EL (cell line): ENCODE measurements at places on chromosomes 1 and 21.

DNA sequence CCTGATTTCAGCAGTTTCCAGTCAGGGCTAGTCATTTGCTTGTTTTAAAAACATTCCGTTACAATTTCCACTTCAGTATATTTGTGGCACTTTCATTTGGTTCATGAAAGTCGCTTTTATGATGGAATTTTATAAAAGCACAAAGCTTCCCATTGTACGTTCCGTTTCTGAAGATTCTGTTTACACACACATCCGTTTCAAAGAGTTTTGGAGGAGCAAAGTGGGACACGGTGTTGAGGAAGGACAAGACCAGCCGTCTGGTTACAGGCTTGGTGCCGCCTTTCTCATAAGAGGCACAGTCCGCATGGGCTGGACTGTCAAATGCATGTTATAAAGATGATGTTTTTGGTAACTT lies 60.3 kb downstream of the FAAP20 start:
- DNase-seq = no peak

DNA sequence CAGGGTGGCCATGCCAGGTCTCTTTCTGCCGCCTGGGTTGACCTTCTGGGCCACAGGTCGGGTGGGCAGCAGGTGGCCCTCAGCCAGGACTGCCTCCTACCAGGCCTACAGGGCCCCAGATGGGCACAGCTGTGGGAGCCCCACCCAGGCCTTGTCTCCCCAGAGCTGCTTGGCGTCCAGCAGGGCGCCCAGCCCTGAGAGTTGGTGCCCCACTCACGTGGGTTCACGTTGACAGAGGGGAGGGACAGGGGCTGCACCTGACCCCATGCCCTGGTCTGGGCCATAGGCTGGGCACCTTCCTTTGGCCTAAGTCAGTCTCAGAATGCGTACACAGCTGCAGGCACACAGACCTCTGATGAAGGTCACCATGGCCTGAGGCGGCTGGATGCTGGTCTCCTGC lies 16.7 kb downstream of the PRDM16 start:
- no peak for DNase-seq

DNA sequence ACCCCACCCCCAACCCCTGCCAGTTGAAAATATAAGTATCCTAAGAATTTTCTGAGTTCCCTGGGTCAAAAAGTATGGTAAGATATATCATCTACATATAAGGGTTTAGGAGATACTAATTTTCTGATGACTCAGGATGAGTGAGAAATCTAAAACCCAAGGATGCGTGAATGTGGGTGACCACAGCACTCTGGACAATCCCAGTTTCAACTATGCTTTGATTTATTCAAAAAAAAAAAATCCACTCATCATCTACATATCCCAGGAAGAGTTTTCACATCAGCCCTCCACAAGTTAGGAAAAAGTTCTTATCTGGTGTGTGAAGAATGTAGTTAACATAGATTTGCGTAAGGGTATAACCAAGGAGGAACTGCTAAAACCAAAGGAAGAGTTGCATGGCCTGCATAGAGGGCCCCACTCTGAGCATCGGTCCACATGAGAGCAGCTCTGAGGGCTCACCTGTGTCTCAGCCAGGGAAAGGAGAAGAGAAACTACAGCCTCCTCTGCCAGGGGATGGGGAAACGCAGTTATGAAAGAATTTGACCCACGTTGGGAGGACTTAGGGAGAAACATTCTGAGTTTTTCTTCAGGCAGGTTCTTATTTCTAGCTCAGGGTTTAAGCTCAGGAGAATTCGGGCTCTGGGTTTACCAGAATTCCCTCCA lies 18.8 kb downstream of the LAMB3 start:
- DNase-seq = peak; percentile 69

GRCh38 chr1:72227667-72228066 lies 54.7 kb downstream of the NEGR1 start:
- no peak for DNase-seq

- DNase-seq = no peak
These were observed 351.0 kb upstream of the B3GALT2 start for GRCh38 chr1:193537266-193538002.

GRCh38 chr1:52634111-52634510 lies 1.1 kb downstream of the SHISAL2A start:
- no peak for DNase-seq

DNA sequence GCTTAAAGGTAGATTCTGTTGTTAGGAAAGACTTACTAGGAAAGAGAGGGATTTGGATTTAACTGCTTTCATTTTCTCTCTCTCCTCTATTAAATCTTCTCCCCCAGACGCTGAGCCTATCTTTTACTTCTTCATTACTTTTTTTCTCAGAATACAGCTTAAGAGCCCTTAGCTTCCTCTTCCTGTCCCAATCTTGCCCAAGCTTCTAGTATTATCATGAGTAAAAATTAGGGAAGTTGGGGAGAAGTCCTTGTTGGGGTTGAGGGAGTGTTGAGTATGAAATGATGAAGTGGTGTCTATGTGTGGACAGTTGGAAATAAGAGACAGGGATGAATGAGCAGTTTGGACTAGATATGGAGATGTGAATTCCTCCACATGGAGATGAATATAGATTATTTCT lies 35.0 kb downstream of the ACP6 start:
- no peak for DNase-seq

DNA sequence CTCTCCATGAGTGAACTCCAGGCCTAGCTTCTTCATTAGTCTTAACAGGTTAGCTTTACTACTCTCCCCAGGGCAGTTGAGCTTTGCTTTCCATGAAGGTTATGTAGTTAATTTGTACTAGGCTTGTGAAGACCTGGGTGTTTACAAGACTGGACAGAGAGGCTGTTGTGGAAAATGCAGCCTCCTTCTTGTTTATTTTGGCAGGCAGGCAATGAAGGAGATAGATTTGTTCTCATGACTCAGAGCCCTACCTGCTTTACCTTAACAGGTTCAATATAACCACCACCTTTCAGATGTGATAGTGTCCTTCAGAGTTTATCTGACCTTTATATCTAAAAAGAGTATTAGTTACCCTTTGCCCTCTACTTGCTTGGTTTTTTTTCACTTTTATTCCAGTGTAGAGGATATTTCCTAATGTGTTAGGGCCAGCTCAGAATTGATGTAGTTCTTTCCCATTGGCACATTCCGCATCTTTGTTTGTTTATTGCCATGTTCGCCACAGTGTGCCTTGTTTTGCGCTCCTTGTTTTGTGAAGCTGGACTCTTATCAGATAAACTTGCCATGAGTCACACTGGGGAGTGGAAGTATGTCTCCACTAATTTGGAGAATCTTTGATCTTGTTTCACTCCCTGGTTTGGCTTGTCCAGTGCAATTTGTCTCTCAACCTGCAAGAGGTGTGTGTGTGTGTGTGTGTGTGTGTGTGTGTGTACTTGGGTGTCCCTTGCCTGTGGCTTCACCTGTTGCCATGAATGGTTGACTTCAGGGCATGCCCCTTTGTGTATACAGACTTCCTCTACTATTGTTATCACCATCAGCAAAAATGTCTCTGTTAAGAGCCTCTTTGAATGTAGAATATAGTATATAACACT lies 87.4 kb upstream of the MACF1 start:
- peak; percentile 61 for DNase-seq

GRCh38 chr1:50659107-50659662 lies 235.9 kb upstream of the DMRTA2 start:
- no peak for DNase-seq

DNA sequence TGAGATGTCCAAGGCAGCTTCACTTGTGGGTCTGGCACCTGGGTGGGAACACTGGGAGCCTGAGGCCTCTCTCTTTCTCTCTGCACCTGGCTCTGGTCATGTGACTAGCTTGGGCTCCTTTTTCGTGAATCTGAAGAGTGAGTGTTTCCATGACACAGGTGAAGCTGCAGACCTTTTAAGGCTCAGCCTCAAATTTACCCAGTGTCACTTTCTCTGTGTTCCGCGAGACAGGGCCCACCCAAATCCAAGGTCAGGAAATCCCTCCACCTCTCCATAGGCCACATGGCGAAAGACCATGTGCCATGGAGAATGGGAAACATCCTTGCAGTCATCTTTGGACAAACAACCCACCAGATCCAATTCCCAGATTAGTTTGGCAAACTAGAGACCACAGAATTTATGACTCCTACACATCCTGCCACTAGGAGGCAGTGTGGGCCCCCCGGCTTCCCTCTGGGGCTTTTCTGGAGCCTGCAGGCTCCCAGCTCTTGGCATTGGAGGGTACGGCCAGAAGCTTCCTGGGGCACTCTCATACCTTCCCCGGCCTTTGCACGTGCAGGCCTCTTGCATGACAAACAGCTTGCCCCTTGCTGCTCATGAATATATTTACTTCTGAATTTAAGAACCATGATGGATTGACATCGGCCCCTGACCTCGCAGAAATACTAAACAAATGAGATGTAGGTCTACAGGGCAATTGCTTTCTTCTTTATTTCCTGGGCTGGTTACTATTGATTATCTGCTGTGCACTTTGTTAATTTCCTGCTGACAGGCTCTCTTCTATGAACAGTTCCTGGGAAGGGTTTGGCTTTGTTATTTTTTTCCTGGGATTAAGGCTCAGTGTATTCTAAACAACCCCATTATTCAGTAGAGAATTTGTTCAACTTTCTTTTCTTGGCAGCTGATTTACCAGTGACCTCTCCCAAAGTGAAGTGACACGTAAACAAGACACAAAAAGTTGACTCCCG lies 180.7 kb downstream of the KAZN start:
- peak; percentile 17 for DNase-seq

DNA sequence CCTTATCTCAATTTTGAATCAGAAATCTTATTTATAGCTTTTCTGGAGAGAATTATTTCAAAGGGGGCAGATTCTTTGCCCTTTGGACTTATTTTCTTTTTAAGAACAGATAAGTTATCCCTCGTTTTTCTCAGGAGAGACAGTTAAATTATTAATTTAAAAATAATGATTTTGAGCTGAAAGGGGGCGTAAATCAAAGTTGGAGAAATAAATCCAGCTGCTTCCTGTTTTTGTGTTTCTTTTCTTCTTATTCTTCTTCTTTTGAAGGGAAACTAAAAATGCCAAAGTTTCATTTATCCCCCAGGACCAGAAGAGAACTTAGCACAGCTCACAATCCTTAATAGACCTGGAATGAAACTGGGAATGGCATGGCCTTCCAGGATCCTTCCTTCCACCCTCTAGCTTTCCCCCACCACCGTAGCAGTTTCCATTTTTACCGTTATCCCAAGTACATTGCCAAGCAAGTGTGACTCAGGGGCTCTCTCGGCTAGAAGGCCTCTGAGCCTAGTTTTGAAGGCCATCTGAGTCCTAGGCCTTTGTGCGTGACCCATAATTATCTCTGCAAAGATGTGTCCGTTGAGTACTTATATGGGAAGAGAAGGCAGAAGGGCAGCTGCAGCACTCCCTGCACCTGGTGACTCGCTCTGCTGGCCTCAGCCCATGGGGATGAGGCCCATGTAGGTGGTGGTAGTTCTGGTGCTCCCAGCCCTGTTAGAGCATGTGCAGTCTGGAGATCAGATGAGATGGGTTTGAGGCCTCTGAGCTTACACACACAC lies 181.7 kb downstream of the ROR1 start:
- no peak for DNase-seq

GRCh38 chr1:208951908-208952307 lies 631.6 kb upstream of the CAMK1G start:
- DNase-seq = peak; percentile 73

DNA sequence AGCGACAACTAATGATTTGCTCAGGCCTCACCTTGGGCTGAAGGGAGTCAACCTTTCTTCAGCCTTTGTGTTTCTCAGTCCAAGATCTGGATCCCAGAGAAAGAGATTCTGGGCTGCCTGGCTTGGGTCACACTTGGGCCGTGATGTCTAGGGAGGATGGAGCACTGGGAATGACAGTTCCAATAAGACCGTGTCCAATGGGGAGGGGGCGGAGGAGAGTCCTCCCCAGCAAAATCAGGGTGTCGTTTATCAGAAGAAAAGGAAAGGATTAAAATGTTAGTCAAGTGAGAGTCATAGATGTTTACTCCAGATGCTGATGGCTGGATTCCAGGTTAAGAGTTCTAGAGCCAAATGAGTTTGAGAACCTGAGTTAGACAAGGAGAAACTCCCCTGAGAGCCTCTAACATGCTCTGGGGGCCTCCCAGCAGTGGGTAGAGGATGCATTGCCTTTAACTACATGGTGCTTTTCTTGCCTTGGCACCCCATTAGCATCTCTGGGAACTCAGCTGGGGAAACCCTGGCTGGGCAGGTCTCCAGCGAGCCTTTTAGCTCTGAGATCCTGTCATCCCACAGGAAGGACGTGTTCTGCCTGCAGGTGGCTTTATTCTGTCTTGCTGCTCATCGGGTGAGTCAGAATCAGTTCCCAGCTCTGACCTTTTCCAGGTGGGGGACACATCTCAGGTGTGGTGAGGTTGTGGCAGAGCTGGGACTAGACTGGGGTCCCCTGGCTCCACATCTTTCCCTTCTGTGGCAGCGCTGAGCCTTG lies 22.2 kb downstream of the NIPAL3 start:
- DNase-seq = no peak

DNA sequence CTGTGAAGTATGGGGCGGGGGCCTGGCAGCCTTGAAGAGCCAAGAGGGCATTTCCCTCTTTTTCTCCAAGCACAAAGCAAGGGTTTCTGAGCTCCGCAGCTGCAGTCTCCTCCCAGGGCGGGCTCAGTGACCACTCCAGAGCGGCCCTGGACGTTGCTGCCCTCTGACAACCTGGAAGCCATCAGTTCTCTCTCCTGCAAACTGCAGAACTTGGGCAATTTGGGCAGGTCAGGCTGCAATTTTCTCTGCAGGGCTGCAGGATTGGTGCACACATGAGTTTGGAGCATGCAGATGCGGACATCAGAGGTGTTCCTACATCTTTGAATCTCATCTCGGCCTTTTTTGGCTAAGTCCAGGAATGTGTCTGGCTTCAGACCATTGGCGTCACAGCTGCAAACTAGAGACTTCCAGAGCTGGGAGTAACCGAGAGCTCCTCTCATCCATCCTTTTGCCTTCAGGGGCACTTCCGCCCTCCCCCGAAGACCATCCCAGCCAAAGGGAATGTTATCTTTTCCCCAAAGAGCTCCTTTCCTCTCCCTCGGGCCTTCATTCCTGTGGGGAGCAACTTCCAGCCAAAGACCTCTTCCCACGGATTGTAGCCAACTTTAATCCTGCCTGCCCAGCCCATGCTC lies 139.6 kb upstream of the WNT4 start:
- no peak for DNase-seq

DNA sequence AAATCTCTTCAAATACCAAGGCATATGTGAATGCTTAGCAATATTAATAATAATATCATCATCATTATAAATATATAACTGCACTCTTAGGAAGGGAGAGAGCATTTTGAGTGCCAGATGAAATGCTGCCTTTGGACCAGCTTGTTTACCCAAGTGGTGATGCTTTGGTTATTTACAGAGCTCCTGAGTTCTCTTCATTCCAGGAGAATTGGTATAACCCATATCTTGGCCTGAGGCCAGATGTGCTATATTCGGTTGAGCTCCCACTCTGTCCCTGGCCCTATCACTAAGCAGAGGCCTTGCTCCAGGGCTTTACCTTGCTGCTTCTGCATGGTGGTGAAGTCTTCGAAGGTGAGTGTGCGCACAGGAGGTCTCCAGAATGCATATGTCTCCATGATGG lies 89.4 kb downstream of the TBX15 start:
- no peak for DNase-seq

- no peak for DNase-seq
These were observed 13.5 kb downstream of the CYP4B1 start for GRCh38 chr1:46812065-46812963.

DNA sequence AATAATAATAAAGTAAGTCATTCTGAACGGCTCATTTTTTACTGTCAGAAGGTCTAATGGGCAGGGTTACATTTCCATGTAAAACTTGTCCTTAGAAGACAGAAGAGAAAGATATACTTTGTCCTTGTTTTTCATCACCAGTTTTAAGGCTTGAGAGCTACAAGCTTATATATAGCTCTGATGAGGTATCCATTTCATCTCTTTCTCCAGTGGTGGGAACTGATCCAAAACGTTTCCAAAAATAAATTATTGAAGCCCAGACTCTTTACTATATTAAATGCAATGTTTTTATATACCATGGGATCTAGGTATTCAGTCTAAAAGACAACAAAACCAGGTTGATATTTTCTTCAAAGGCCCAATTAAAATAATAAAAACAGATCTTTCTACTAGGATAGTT lies 8.7 kb downstream of the B3GALNT2 start:
- no peak for DNase-seq
